ENCODE measurements at places on chromosomes 2 and 18. TPM values are rescaled to one million over a fixed set of nuclear protein-coding genes. Genes with fewer than 3 reads are reported as not detected.

Gene ACTG2
- total RNA-seq = not detected

Gene HOXD12
- total RNA-seq = not detected

Gene GAREM1
- total RNA-seq = 3.3 TPM

Gene IRS1
- total RNA-seq = 17.2 TPM

Gene TDRD15
- not detected for total RNA-seq

Gene FAM124B
- not detected for total RNA-seq

Gene GPBAR1
- total RNA-seq = 0.15 TPM

Gene TRIB2
- total RNA-seq = 0.37 TPM

Gene MAPRE3
- 12.7 TPM for total RNA-seq

Gene CD8A
- total RNA-seq = 0.37 TPM

Gene MYO3B
- not detected for total RNA-seq

Gene IL36A
- not detected for total RNA-seq

Gene LHCGR
- not detected for total RNA-seq

Gene CROCC2
- not detected for total RNA-seq

Gene REEP1
- 0.67 TPM for total RNA-seq

Gene DYNC2LI1
- 13.6 TPM for total RNA-seq

Gene REG3A
- not detected for total RNA-seq

Gene PLCD4
- total RNA-seq = 0.59 TPM

Gene PLB1
- total RNA-seq = 1.1 TPM

Gene CD28
- total RNA-seq = not detected

Gene SPRED2
- 31.5 TPM for total RNA-seq

Gene SYT4
- total RNA-seq = not detected

Gene SERPINB13
- total RNA-seq = not detected

Gene CCDC142
- 16.9 TPM for total RNA-seq
